Panc1 (cell line): ENCODE measurements at places on chromosomes 1 and 21.

GRCh38 chr1:50913954-50914353 is 46.1 kb downstream of the FAF1 start:
- no peak for DNase-seq

GRCh38 chr1:224378855-224379631 is 22.4 kb downstream of the CNIH4 start:
- DNase-seq, result no peak

GRCh38 chr1:185939142-185939541 is 205.0 kb downstream of the HMCN1 start:
- no peak for DNase-seq

DNA sequence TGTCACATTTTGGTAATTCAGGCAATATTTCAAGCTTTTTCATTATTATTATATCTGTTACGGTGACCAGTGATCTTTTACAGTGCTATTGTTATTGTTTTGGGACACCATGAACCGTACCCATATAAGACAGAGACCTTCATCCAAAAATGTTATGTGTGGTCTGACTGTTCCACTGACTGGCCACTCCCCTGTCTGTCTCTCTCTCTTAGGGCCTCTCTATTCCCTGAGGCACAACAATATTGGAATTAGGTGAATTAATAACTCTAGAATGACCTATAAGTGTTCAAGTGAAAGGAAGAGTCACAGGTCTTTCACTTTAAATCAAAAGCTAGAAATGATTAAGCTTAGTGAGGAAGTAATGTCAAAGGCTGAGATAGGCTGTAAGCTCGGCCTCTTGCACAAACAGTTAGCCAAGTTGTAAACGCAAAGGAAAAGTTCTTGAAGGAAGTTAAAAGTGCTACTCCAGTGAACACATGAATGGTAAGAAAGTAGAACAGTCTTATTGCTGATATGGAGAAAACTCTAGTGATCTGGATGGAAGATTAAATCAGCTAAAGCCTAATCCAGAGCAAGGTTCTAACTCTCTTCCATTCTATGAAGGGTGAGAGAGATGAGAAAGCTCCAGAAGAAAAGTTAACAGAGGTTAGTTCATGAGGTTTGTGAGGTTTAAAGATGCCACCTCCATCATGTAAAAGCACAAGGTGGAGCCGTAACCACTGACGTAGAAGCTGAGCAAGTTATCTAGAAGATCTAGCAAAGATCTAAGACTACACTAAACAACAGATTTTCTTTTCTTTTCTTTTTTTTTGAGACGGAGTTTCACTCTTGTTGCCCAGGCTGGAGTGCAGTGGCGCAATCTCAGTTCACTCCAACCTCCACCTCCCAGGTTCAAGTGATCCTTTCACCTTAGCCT is 19.7 kb upstream of the DIPK1A start:
- DNase-seq, result no peak

DNA sequence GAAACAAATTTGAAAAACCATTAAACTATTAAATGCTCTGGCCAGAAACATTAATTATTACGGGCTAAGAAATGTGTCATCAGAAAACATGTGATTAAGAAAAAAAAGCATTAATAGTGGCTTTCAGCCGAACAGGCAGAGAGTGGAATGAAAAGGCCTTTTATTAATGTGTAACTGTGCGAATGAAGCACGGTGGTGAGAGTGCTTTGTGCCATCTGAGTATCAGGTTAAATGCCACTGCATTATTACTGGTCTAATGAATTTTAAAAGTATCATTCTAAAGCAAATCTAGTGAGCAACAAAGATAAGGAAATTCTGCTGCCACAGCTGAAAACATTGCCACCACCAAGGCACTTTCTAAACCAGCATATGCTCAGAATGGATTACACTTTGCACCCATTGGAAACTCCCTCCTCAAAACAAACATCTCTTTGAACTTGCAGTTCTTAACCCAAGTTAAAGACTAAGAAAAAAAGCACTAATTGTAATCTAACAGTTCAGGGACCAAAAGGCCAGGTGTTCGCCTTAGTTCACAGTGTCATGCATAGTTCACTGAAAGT is 30.0 kb upstream of the SSX2IP start:
- no peak for DNase-seq

- no peak for DNase-seq
These were observed 19.2 kb downstream of the IER5 start for GRCh38 chr1:181107711-181108110.

GRCh38 chr1:19210772-19211549 is 895 bp upstream of the UBR4 start:
- DNase-seq, result no peak

DNA sequence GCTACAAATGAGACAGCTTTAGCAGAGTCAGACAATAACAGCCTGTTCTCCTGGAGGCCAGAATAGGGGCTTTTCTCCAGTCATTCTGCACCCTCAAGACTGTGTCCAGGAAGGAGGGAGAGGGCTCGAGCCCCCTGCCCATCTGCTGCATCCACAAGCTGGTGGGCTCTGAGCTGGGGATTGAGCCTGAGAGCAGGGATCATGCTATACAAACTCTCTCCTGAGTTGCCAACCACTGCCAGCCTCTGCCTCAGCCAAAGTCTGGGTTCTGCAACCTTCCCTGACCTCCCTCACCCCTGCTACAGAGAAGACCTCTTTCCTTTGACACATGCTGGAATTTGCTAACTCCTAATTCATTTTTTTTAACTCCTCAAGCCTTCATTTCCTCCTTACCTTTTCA is 14.8 kb upstream of the PPM1J start:
- no peak for DNase-seq

GRCh38 chr1:214990619-214991018 is 91.9 kb upstream of the KCNK2 start:
- no peak for DNase-seq

GRCh38 chr1:217561446-217561845 is 69.4 kb downstream of the GPATCH2 start:
- DNase-seq, result no peak

GRCh38 chr1:41919764-41920397 is 1.2 kb upstream of the HIVEP3 start:
- no peak for DNase-seq
